ENCODE measurements at places on chromosomes 11 and 22.

DNA sequence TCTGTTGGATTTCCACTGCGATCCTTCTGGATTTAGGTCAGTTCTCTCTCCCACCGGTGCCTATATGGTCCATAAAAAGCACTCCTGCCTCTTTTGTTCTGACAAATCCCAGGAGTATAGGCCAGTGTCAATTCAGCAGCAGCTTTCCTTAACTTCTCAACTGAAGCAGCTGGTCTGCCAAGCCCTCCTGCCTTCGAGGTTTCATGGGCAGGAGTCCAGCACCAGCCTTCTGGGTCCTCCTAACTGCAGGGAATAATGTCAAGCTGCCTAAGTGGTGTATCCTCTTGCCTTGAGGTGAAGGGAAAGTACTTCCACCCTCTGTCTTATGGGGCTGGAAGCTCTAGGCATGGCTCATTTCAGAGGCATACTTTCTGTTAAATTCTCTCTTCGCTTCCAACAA, 149.4 kb upstream of the NCAM1 start:
- no peak for DNase-seq

- DNase-seq, result no peak
Measured at GRCh38 chr11:71117311-71117710, 135.1 kb downstream of the SHANK2 start.

DNA sequence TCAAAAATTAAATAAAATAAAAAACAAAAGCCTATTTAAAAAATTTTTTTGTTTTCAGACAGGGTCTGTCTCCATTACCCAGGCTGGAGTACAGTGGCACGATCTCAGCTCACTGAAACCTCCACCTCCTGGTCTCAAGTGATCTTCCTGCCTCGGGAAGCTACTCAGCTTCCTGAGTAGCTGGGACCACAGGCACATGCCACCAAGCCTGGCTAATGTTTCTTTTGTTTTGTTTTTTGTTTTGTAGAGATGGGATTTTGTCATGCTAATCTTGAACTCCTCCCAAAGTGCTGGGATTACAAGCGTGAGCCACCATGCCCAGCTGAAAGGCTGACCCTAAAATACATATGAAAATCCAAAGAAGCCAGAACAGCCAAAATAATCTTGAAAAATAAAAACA, 20.4 kb upstream of the L3MBTL2 start:
- no peak for DNase-seq

DNA sequence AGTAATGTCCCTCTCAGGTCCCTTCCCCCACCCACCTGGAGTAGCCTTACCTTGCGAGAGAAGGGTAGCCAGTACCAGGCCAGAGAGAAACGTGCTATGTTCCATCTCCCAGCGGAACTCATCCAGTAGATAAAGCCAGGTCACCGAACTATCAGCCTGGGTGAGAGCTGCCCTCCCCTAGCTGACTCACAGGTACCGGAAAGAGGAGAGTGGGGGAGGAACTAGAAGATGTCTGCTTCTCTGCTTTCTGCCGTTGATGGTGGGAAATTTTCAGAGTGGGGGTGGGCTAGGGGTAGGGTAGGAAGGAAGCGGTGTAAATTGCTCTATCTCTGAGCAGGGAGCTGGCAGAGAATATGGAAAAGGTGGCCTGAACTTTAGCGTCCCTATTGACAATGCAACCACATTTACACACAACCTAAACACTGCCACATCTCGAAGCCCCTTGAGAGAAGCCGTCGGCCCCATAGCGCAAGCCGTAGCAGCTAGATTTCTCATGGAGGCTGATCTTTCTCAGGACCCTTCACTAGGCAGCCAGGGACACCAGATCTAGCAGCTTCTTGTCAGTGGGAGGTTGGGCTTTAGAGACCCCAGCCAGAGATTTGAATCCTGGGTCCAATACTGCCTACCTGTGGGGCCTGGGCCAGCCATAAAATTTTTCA, at the start of gene CD3D:
TSS of gene CD3D (minus strand) at position 203 of the 659 bp plus-strand sequence. CDS start at position 105, 98 bp downstream.
- DNase-seq, result peak; percentile 74

DNA sequence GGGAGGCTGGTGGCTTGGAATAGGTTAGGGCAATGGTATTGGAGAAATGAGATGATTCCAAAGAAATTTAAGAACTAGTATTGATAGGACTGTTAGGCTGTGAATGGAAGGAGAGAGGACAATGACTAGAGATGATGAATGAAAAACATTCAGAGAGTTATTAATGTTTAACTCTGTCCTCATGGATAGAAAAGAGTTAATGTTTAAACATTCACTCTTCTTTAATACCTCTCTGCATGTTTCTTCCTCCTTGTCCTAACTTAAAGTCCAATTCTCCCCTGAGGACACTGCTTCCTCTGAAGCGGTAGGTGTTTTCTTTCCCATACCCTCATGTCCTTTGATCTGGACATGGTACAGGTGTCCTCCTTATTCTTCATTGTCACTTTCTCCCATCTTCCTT, 13.4 kb downstream of the CHEK1 start:
- no peak for DNase-seq

GRCh38 chr11:113519989-113520613, 44.9 kb upstream of the DRD2 start:
- DNase-seq, result no peak

DNA sequence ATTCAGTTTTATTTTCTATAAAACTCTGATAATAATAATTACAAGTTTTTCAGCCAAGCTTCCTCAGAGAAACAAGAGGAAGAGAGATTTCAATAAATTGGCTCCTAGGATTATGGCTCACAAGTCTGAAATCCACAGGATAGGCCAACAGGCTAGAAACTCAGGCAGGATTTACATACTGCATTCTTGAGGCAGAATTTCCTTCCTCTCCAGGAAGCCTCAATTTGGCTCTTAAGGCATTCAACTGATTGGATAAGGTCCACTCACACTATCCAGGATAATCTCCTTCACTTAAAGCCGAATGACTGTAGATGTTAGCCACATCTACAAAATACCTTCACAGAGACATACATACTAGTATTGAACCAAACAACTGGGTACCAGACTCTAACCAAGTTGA, 120.3 kb upstream of the FAT3 start:
- no peak for DNase-seq

DNA sequence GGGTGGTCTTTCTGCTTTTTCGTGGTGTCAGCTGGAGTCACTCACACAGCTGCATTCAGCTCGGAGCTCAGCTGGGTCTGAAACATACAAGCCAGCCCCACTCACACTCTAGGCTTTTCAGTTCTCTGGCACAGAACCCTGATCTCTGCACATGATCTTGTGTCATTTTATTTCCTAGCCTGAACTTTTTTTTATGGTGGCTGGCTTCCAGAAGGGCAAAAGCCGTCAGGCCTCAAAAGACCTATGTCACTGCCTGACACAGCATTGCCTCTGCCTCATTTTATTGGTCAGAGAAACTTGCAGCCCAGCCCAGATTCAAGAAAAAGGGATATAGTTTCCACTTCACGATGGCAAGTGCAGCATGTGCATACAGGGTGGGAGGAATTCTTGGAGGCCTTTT, 117.8 kb downstream of the NTM start:
- no peak for DNase-seq

GRCh38 chr11:59053387-59053786, 32.7 kb upstream of the GLYATL1B start:
- peak; percentile 90 for DNase-seq

- no peak for DNase-seq
Measured at GRCh38 chr11:122814401-122814800, 23.9 kb upstream of the CRTAM start.
